AG08396 (cell line): ENCODE measurements at places on chromosomes 13 and 19.

DNA sequence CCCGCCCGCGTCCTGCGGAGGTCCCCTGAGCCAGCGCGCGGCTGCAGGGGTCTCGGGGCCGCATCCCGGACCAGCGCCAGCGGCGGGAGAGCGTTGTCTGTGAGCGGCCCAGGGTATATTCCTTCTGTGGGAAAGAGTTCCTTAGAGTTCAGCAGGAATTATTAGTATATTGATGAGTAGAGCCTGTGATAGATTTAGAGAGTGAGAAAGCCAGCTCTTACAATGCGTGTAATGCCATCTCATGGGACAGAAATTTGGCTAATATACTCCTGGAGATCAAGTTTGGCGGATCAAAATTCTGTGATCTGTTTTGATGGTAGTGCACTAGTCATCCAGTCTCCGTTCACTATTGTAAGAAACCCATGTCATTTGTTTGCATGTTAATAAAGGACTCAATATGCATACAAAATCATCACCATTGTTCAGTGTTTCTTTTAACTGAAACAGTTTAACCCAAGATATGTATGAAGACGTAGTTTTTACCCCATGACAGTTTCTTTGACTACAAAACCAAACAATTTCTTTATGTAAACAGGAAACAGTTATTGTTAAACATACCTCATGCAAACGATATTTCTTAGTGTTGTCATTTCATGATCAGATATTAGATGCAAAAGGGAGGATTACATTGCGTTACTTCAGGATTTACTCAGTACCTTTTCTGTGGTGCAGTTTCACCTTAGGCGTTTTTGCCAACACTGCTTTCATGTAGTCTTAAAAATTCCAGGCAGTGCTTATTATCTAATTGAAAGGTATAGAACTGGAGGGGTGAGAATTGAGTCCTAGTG lies 9.9 kb downstream of the TNFRSF19 start:
- DNase-seq, result peak; percentile 17

DNA sequence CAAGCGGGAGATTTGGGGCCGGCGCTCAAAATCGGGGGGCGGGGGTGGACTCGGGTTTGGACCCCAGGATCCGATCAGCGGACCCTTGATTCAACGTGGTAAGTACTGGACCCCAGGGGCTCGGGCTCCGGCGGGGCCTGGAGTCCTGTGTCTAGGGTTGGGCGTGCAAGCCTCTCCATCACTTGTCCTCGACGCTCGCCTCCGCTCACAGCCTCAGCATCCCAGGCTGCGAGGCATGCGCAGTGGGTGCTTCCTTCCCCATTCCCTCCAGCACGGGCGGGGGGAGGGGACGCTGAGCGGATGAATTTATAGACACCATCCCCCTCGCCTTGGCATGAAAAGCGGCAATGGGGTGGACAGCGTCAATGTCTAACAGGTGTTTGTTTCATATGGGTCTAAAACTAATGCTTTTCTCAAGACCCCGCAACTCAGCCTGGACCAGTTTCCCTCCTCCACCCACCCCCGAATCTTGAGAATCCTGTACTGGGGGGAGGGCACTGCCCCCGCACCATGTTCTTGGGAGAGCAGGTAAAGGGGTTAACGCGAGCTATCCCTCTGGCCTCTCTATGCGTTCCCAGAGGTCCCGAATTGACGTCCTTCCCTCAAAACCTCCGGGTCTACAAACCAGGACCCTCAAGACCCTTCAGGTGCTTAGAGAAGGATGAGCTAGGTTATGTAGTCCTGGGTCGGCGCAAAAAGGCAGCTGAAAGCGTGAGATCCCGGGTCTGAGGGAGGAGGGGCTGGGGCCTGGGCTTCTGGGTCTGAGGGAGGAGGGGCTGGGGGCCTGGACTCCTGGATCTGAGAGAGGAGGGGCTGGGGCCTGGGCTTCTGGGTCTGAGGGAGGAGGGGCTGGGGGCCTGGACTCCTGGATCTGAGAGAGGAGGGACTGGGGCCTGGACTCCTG lies 579 bp downstream of the CPT1C start:
- DNase-seq, result peak; percentile 95

- no peak for DNase-seq
Observed at GRCh38 chr13:27728271-27728670, 64.0 kb upstream of the GSX1 start.

- no peak for DNase-seq
Observed at GRCh38 chr13:89763005-89763404, 1584.5 kb upstream of the MIR17HG start.
